ENCODE measurements at places on chromosomes 13 and 19.
A peak's percentile ranks its signal among the peaks of the same experiment; 100 is the strongest.

DNA sequence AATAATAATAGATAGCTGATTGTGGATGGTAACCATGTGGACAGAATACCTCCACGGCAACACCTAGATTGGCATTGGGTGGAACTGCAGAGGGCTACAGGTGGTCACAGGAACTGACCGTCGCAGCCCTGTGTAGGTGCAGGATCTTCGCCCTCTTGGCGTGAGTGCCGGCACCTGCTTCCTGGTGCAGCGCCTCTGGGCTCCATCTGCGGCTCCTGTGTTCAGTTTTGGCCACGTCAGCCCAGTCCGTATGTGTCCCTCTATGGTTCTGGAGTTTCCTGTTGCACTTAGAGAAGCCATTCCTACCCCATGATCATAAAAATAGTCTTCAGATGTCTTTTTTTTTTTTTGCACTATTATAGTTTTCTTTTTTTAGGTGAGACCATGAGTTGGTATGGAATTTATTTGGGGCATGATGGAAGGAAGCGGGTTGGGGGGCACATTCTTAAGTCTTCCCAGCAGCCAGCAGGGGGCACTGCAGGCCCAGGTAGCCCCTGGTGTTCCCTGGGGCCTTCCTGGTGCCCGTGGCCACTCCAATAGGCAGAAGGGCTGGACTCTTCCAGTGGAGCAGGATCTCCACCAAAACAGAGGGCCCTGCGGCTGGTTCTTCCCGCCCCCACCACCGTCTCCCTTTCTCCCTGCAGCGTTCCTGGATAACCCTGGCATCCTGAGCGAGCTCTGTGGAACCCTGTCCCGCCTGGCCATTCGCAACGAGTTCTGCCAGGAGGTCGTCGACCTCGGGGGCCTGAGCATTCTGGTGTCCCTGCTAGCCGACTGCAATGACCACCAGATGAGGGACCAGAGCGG, 10.1 kb upstream of the SLC25A42 start:
- DNase-seq: peak; percentile 32

GRCh38 chr13:44379885-44380284, 6.3 kb downstream of the SERP2 start:
- DNase-seq: no peak

- no peak for DNase-seq
Observed at GRCh38 chr19:55370305-55370988, at the start of gene IL11. IL11 (minus strand) TSS chr19:55370463; CDS start chr19:55370310, 153 bp downstream.

DNA sequence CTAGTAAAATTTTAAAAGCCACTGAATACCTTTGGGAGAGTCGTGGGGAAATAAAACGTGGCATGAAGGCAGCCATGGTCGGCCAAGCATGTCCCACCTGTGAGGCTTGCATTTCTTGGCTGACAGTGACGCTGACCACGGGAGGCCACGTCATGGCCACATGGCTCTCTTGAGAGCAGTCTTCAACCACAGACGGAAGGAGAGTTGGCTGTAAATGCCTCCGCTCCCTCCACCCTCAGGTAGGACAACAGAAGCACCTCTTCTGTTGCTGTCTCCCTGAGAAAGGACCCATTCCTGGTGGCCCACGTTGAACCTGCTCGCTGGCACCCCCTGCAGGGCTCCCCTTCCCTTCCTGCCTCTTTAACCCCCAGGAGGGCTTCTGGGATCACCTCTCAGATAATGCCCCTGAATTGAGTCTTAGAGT, 10.6 kb upstream of the LRRC25 start:
- no peak for DNase-seq

DNA sequence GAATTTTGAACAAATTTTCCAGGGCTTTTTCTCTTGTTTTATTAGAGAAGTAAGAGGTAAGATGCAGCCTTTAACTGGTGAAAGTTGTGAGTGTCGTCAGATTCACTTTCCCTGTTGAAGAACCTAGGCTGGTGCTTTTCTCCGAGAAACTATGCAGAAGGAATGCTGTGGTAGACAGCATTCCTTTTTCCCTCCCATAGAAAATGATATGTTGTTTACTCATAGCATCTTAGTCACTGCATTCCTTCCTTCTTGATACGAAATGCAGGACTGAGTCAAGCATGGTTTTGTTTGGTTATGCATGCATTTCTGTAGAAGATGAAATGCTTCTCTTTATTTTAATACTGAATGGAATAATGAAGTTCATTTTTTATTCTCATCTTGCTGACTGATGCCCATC, 3.4 kb downstream of the ITGBL1 start:
- no peak for DNase-seq
